ENCODE measurements at places on chromosomes 2 and 18.

- no peak for DNase-seq
These were observed 104.9 kb downstream of the NCK2 start for GRCh38 chr2:105849431-105850179.

DNA sequence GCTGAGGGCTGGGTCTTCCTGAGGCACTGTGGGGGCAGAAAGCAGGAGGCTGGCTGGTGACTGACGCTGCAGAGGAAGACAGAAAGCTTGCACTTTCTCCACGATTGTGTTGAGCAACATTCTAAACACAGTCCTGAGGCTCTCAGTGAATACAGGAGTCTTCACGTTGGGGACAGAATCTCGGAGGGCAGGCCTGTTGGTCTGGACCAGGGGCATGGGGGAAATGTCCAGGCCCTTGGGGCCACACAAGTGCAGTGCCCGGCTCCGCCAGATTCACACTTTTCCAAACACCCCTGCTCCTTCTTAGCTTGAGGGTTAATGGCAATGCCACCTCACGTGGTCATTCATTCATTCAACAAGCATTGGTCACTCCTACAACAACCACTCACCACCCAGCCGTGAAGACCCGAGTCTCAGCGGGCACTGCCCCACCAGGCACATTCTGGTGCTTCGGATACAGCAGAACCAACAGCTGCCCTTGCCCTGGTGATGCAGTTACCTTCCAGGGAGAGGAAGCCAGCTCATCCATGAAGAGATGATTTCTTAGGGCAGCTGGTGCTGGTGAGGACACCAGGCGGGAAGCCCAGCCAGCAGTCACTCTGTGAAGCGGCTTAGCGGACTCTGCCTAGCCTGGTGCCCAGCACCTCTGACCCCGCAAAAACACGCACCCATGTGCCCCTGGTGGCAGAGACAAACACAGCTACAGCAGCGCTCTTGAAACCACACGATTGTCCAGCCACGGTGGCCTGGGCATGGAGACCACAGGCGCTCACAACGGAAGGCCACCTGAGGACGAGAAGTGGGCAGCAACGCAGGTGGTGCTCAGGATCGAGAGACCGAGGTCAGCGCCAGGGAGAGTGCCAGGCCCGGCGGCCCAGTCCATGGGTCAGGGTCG is 10.9 kb upstream of the GPC1 start:
- no peak for DNase-seq

- DNase-seq = no peak
These were observed 42.5 kb upstream of the ZNF519 start for GRCh38 chr18:14174706-14175085.

- DNase-seq = no peak
These were observed 73.6 kb downstream of the FSHR start for GRCh38 chr2:49080681-49081080.

- no peak for DNase-seq
These were observed 1167.9 kb downstream of the DSC3 start for GRCh38 chr18:29874519-29875098.

DNA sequence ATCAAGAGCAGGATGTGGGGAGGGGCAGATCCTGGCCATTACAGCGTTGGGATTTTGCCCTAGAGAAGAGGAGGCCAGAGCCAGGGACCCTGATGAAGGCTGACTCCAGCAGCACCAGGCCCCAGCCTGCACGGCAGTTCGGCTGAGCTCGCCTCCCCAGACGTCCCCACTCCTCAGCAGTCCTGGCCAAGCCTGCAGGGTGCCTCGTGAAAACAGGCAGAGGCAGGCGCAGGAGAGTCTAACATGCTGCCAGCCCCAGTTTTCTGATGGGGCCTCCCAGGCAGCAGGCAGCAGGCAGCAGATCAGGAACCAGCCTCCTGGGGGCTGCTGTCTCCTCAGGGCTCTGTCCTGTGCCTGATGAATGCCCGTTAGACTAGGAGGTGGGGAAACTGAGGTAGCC is 19.7 kb upstream of the GLI2 start:
- DNase-seq = no peak

DNA sequence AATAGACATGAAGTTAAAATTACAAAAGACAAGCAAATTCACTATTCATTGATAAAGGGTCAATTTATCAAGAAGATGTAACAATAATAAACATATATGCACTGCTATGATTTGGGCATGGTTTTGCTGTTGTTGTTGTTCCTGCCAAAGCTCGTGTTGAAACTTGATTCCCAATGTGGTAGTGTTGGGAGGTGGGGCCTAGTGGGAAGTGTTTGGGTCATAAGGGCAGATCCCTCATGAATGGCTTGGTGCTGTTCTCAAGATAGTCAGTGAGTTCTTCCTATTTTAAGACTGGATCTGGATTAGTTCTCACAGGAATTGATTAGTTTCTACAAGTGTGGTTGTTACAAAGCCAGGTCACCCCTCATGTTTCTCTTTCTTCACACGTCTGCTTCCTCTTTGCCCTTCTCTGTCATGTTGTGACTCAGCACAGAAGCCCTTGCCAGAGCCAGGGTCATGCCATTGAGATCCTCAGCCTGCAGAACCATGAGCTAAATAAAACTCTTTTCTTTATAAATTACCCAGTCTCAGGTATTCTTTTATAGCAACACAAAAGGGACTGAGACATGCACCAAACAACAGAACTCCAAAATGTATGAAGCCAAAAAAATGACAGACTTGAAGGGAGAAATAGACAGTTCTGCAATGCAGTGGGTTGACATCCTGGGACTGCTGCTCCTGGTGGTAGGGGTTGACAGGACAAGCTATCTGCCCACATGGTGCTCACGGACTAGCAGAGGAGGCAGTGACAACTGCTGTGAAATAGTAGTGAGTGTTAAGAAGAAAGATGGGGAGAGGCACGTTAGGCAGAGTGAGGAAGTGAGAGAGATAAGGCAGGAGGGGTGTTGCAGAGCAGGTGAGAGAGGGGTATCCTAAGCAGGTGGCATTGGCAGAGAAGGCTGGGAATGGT is 18.6 kb upstream of the SKA1 start:
- DNase-seq = no peak

DNA sequence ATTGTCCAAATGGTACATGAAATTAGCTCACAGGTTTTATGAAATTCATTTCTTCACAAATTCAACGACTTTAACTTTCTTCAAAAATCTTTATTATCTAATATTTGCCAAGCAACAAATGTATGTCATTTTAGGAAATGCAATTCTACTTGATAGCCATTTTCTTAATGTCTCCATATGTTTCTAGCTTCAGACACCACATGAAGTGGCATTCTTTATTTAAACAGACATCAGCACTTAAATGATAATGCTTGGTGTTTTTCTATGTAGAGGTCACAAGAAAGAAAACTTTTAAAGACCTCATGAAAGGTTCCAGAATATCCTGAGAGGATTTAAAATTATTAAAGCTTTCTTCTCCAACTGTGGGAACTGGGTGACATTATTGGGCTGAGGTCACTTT is 44.2 kb upstream of the XIRP2 start:
- no peak for DNase-seq

GRCh38 chr2:158907926-158908456 is 60.4 kb upstream of the TANC1 start:
- no peak for DNase-seq

GRCh38 chr2:27407798-27408491 is 1.4 kb downstream of the PPM1G start:
- no peak for DNase-seq

- DNase-seq = no peak
These were observed 373.0 kb downstream of the NRXN1 start for GRCh38 chr2:50658883-50659282.

DNA sequence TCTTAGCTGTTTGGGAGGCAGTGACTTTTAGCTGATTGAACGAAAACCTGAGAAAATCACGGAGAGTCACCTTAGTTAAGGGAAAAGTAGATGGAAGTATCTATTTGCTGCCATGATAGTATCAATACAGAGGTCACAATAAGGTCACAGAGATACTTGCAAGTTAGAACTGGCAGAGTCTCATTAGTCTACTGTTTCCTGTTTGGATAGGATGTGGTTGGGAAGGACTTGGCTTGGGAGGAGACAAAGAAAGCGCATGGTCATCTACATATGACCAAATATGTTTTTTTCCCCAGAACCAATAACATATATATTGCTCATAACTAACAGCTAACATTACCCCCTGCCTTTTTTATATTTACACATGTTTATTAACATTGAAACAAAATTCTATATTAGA is 78.4 kb upstream of the AQP4 start:
- no peak for DNase-seq

GRCh38 chr2:20596973-20597859 is 53.7 kb downstream of the HS1BP3 start:
- no peak for DNase-seq

GRCh38 chr2:37405781-37406180 is 61.4 kb downstream of the QPCT start:
- no peak for DNase-seq

DNA sequence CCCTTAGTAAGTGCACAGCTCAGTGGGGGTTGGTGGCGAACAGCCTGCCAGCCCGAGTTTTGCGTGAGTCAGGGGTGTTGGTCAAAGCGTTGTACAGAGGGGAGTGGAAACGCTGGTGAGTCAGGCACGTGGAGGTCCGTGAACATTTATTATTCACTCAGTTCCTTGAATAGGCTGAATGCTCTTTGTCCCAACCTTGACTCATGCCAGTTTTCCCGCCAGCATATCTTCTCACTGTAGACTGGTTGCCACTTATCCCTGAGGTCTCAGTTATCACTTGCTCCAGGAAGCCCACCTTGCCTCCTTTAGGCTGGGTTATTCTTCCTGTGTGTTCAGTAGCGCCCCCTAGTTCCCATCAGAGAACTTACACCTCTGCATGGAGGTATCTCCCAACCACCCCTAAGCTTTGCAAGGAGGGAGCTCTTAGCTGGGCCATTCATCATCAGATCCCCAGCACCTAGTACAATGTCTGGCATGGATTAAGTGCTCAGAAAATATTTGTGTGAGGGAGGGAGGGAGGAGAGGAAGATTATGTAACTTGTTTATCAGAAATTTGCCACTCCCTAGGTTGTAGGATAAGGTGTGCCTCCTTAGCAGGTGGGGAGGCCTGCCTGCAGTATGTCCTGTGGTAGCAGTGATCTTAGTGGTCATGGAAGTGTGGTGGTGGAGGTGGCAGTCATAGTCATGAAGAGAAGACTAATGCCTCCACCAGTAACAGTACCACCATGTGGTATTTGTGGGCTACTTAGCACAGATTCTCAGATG is 72.1 kb downstream of the CABLES1 start:
- DNase-seq = no peak

DNA sequence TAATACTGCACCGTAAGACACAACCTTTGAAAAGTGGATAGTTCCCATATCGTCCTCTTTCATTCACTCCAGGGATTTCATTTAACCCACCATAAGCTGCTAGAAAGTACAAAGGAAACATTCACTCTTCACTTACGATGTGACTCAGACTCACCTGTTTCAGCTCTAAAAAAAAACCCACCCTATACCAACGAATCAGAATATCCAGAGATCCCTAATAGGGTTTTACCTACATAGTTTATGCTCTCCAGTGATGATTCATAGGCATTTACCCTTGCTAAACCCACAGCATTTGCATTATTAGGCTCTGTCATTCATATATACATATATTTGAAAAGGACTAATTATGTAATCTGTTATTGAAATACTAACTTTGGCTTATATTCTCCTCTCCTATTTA is 60.2 kb downstream of the PRPF40A start:
- DNase-seq = no peak

DNA sequence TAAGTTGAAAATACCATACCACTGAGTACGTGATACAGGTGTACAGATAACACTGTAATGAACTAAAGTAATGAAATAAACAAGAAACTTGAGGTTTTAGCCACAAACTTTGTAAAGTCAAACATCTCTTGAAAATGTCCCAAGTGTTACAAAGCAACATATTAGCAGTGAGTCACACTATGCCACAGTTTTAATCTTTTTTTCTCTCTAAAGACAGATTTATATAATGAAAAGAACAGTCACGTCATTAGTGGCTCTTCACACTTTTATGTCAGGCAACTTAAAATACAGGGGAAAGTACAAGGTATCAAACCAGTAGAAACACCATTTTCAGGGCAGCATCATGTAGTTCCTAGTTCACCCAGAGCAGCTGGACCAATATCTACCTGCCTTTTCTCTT is 42.1 kb downstream of the RAPH1 start:
- DNase-seq = no peak

DNA sequence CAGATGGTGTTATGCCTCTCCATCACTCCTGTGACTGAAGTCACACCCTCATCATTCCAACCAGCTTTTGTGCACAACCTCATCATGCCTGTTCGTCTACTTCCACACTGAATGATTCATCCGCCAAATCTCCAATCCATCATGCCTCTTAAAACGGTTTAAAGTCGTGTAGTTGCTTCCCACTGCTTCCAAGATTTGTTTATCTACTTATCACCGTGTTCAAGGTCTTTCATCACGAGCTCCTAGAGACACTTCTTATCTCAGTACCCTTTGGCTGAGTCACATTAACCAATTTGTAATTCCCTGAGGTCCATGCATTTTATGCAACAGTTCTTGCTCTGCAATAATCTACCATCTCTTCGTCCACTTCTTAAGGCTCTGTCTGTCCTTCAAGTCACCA is 592.3 kb upstream of the ID2 start:
- DNase-seq = no peak

DNA sequence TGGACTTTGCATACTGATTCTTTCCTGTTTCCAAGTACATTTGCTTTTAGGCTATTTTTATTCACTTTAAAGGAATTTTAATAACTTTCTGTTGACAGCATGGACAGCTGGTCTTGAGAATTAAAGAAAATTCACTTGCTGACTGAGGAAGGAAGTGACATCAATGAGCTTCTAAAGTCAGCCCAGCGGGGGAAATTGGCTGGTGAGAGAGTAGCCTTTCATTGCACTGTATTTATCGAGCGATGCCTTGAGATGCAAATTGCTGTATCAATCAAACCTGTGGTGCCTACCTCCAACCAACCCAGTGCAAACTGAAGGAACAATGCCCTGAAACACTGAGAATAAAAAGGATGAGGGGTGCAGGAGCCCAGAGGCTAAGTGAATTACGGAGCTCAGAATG is 91.4 kb upstream of the AQP4 start:
- DNase-seq = no peak
